A549 treated with DMSO at 1 μM for 4 hours (cell line): ENCODE measurements at places on chromosomes 7 and 10. TPM values are rescaled to one million over a fixed set of nuclear protein-coding genes. Genes with fewer than 3 reads are reported as not detected.

Gene ABCB8
- total RNA-seq = 37.6 to 53.7 TPM (median 49.4 TPM) in 5 replicates

Gene GPR15LG
- total RNA-seq = not detected in 5 replicates

Gene SMO
- 14.3 to 20.2 TPM (median 16.5 TPM) in 5 replicates for total RNA-seq

Gene FANK1
- total RNA-seq = 2.9 to 5.7 TPM (median 4.2 TPM) in 5 replicates

Gene SVIL
- 18.1 to 26.8 TPM (median 23.9 TPM) in 5 replicates for total RNA-seq

Gene PIK3CG
- total RNA-seq = not detected in 5 replicates

Gene AKR1C1
- total RNA-seq = 439 to 635 TPM (median 596 TPM) in 5 replicates

Gene NPY4R2
- total RNA-seq = 16.0 to 32.4 TPM (median 27.0 TPM) in 5 replicates

Gene WNT16
- not detected in 5 replicates for total RNA-seq

Gene RBP4
- 4.8 to 10.4 TPM (median 6.8 TPM) in 5 replicates for total RNA-seq
